Stimulated activated CD4-positive, alpha-beta T cell treated with anti-CD3 and anti-CD28 coated beads, Interleukin-1b, Interleukin-23, amount 100 ng/mL, for 1 hour (primary cell): ENCODE measurements at places on chromosomes 7 and 10.

DNA sequence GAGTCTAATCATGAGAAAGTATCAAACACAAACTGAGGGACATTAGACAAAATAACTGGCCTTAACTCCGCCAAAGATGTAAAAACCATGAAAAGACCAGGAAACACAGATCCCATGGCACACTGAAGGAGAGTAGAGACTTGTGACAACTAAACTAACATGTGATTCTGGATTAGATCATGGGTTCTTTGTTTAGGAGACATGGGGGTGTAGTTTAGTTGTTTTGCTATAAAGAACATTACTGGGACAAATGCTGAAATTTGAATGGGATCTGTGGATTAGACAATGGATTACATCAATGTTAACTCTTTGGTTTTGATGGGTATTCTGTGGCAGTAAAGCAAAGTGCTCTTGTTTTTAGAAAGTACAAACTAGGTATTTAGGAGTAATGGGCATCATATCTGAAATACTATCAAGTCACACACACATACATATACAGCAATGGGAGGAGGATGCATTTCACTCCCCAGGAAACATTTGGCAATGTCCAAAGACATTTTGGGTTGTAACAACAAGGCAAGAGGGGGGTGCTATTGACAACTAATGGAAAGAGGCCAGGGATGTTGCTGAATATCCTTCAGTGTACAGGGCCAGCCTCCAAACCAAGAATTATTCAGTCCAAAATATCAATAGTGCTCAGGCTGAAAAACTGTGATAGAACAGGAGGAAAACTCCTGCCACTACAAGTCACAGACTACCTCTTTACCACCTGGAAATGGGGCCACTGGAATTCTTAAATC, 32.4 kb downstream of the WAPL start:
- no peak for DNase-seq

DNA sequence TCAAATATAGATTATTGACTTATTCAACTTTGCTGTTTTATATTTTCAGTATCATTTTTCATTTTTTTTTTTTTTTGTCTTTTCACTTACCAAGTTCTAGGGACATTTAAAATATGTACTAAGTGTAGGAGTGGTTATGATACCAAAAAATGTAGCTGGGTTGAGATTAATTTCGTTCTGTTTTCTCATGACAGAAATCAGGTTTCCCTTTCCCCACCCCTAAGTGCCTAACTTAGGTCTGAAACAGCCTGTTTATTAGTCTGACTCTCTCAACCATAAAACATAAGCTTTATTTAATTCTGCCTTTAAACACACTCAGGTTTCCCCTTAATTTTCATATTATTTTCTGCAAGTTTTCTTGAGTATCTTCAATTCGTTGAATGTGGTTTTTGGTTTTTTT, 22.1 kb downstream of the TMEM106B start:
- DNase-seq = no peak

DNA sequence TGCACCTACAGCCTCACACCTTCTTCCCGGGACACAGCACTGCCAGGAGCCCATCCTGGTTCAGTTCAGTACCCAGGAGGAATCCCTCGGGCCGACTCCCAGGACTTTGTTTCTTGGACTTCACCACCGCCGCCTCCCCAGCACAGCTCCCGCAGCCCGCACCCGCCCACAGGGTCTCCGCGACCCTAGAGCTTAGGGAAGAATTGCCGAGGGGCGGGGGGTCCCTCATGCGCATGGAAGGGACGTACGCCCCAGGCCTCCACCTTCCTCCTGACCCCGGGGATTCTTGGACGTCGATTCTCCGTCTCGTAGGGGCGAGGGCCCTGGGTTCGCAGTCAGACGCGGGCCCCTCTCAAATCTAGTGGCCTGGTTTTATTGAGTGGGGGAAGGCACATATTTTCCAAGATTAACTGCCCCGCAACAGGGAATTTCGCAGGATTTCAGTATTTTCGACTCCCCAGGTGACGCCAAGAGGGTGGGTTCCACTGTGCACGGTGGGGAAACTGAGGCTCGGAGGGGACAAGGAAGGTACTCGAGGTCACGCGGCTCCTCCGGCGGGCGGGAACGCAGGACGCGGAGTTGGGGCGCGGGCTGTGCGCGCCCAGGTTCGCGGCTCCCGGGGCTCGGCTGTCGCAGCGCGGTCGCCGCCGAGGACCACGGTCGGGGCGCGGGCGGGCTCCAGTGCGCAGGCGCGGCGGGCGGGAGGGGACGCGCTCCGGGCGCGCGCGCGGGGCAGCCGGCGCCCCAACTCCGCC, at the start of gene ADCY1:
ADCY1 (plus strand) TSS at position 708 of the 755 bp plus-strand sequence. CDS start 176 bp downstream, outside the sequence.
- DNase-seq = no peak

- DNase-seq = no peak
Observed at GRCh38 chr7:64465551-64465950, 97.3 kb downstream of the ZNF680 start.

GRCh38 chr10:84076540-84077195, 62.6 kb upstream of the GHITM start:
- DNase-seq = no peak

DNA sequence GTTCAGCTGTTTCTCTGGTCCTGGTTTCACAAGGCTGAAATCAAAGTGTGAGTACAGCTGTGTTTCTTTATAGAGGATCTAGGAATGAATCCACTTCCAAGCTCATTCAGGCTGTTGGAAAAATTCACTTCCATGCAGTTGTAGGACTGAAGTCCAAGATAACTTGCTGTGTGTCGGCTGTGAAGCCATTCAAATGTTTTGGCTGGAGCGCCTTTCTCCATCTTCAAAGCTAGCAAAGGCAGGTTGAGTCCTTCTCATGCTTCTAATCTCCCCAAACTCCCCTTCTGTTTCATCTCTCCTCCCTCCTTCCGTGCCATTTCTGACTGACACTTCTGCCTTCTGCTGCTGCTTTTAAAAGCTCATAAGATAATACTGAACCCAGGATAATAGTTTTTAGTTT, 1195.4 kb upstream of the LRRN3 start:
- no peak for DNase-seq

GRCh38 chr7:155951554-155952158, 139.4 kb upstream of the SHH start:
- no peak for DNase-seq

DNA sequence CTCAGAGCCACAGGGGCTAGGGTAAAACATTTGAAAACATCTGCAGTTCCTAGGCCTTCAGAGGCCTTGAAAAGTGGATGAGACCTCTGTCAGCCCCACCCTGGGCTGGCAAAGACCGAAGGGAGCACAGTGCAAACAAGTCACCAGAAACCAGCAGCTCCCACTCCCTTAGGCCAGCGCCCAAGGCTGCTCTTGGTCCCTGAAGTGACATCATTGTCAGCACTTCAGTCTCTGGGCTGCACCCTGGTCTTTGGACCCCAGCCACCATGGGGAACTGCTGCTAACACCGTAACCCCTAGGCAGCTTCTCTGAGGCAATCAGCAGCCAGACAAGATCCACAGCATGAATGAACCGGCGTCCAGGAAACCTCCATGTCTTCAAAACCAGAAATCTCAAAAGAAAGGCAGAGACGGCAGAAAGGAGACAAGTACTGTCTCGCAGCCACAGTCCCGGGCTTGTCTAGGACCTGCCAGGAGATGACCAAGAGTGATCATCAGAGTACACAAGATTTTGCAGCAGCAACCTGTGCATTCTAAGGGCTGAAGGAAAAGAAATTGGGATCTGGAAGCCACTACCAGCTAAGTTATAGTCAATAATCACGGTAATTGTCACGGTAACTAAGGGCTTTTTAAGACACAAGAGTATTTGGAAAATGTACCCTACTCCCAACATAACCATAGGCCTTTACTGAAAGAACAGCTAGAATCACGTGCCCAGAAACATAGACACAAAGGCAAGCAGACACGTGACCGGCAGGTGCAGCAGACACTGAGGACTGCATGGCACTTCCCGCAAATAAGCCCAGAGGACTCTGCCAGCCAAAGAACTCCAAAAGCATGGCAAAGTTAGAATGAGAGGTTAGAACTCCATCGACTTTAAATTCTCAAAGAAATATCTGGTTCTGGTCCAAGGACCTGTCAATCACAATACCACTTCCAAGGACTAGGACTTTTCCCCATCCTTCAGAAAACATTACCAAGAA, 23.3 kb downstream of the CPXM2 start:
- DNase-seq = no peak

- DNase-seq = no peak
Observed at GRCh38 chr10:107425931-107426553, 261.5 kb upstream of the SORCS1 start.

GRCh38 chr10:124683814-124684213, 60.4 kb downstream of the FAM53B start:
- DNase-seq = no peak

- no peak for DNase-seq
Observed at GRCh38 chr7:103637726-103638125, 191.7 kb upstream of the SLC26A5 start.

DNA sequence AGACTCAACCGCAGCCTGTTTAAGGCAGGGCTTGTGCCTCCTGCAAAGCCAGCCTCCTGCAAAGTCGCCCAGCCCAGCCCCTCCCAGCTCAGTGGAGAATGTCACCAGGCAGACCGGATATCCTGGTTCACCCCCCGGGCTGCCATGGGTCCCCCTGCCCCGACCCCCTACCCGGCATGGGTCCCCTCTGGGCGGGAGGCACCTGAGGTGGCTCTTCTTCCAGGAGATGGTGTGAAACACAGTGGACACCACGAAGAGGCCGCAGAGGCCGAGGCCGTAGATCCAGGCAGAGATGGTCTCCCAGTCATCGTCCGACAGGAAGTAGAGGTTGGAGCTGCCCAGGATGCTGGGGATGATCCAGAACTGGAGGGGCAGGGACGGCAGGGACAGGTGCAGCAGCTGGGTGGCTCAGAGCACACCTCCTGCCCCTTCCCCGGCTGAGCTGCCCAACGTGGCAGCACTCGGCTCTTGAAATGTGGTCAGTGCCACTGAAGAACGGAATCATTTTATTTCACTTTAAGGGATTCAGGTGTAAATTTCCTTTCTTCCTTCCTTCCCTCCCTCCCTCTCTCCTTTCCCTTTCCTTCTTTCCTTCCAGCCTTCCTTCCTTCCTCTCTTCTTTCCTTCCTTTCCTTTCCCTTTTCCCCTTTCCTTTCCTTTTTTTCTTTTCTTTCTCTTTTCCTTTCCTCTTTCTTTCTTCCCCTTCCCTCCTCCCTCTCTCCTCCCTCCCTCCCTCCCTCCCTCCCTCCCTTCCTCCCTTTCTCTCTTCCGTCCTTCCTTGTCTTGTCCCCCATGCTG, 36.7 kb upstream of the RADIL start:
- DNase-seq = no peak

DNA sequence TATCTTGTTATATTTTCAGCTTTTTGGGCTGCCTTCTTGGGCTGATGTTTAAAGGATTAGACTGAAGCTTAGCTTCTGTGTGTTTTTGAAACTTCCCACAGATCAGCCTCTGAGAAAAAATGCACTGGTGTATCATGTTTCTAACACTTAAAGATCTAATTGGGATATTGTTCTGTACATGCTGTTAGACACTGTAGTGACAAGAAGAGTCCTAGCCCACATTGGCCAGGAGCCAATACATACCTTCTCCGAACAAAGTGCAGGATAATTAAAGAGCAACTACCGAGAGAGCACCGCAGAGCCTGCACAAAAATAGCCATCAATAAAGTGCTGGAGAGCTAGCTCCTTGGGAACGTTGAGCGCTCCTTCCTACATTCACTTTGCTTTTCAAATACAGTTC, 289.4 kb upstream of the SP8 start:
- DNase-seq = no peak
